AG20443 (cell line): ENCODE measurements at places on chromosomes 16 and 17.

DNA sequence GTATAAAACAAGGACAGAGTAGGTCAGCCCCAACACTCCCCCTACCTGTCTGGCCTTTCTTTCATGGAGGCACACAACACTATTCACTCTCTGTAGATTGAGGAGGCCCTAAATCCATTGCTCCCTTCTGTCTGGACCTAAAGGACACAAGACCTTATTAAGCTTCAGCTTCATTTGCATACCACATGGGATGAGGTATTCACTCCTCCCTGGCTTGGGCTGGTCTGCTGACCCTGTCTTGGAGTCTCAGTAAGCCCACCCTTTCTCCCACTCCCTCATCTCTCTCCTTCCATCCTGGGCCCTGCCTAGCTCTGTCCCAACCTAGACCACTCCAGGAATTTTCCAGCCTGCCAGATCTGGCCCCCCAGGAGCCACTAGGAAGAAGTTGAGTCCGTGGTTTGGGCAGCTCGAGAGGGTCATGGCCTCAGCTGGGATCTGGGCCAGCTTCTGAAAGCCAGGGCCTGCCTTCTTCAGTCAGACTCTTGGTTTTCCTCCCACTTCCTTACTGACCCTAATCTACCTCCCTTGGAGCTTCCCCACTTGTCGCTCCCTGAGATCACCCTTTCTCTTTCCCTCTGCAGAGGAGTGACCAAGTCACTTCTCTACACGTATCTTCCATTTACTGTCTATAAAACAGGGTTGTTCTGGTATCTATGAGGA is 6.5 kb upstream of the LLGL1 start:
- DNase-seq = peak; percentile 66

- no peak for DNase-seq
These were observed 112.5 kb downstream of the MSI2 start for GRCh38 chr17:57368637-57369336.

- no peak for DNase-seq
These were observed 16.3 kb downstream of the TNRC6A start for GRCh38 chr16:24745791-24746190.

DNA sequence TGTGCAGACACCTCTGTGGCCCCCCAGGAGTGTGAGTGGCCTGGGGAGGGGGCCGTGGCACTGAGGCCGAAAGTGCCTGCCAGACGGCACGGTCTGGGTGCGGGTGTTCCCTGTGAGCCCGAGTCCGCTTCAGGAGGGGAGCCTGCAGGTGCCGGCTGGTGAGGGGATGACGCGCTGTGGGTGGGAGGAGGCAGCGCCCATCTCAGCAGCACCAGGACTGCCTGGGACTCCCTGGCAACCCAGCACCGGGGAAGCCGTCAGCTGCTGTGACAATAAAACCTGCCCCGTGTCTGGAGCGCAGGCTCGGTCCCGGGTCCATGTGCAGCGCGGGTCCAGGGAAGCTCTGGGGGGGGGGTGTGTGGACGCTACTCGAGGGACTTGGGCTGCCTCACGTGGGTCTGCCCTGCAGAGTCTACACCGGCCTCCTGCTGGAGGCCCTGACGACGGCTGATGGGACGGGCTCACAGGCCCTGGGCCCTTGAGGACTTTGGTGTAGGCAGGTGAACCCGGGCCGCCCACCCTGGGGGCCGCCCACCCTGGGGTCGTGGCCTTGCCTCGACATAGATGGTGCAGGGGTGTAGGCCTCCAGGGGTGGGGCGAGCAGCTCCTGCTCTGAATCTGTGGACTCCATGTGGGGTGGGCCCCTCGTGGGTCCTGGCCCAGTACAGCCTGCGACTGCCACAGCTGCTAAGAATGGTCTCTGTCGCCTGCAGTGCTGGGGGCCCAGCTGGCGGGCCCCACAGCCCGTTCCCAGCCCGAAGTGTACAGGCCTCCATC is 5.9 kb upstream of the RAB40C start:
- DNase-seq = no peak

GRCh38 chr17:59798111-59798510 is 90.7 kb downstream of the VMP1 start:
- DNase-seq = no peak

DNA sequence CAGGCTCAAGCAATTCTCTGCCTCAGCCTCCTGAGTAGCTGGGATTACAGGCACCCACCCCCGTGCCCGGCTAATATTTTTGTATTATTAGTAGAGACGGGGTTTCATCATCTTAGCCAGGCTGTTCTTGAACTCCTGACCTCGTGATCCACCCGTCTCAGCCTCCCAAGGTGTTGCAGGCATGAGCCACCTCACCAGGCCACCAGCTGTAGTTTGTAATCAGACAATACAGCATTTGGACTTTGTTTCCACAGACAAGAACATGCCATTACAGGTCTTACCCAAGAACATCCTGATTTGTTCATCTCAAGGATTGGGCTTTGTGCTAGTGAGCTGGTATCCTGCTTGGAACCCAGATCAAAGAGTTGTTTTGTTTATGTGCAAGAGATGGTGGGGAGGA is 30.1 kb downstream of the C17orf100 start:
- DNase-seq = no peak

DNA sequence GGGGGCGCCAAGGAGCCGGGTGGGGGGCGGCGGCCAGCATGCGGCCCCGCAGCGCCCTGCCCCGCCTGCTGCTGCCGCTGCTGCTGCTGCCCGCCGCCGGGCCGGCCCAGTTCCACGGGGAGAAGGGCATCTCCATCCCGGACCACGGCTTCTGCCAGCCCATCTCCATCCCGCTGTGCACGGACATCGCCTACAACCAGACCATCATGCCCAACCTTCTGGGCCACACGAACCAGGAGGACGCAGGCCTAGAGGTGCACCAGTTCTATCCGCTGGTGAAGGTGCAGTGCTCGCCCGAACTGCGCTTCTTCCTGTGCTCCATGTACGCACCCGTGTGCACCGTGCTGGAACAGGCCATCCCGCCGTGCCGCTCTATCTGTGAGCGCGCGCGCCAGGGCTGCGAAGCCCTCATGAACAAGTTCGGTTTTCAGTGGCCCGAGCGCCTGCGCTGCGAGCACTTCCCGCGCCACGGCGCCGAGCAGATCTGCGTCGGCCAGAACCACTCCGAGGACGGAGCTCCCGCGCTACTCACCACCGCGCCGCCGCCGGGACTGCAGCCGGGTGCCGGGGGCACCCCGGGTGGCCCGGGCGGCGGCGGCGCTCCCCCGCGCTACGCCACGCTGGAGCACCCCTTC is 484 bp downstream of the FZD2 start:
- peak; percentile 44 for DNase-seq
